ENCODE measurements at places on chromosomes 16 and 17.

- DNase-seq: no peak
Observed at GRCh38 chr16:15732416-15732815, 82.4 kb downstream of the NDE1 start.

DNA sequence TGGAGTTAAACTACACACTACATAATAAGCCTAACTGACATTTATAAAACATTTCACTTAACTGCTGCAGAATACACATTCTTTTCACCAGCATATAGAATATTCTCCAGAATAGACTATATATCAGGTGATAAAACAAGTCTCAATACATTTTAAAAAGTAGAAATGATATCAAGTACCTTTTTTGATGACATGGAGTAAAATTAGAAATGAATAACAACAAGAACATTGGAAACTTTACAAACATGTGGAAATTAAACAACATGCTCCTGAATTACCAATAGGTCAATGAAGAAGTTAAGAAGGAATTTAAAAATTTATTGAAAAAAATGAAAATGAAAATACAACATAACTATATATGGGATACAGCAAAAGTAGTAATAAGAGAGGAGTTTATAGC lies 47.5 kb upstream of the CES5A start:
- DNase-seq: no peak

GRCh38 chr17:27478901-27479538 lies 22.8 kb downstream of the KSR1 start:
- DNase-seq: no peak

GRCh38 chr17:40111221-40112128 lies 10.3 kb upstream of the MSL1 start:
- DNase-seq: peak; percentile 79

DNA sequence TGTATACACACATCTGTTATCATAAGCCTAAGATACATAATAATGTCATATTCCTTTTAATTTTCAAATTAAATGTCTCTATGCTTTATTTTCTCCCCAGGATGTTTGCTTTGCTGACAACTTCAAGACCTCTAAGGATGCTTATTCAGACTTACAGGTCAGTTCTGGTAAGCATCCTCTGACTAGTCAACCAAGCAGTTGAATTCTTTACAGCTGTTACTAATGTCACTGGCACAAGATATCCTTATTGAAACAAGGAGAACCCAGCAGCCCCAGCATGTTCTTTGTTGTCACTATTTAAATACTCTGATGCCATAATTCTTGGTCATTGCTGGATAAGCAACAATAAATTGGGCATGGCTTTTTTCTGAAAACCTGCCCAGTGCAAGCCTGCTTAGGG lies 232.3 kb upstream of the PMFBP1 start:
- no peak for DNase-seq

- no peak for DNase-seq
Observed at GRCh38 chr16:73248316-73248715, 200.4 kb upstream of the ZFHX3 start.

DNA sequence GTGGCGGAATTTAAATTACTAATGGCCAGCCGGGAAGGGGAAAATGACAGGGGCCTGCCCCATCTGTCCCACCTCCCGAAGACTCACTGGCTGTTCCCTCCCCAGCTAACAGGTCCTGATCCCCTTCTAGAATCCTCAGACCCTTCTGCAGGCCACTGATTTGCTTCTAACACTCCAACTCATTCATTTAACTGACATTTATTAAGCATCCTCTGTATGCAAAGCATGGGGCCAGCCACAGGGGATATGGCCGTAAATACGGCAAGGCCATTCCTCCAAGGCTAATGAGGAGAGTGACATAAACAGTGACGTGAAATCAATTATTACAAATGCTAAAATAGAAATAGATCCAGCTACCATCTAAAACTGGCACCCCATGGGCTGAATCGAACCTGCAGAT lies 195.3 kb downstream of the GSG1L start:
- no peak for DNase-seq

DNA sequence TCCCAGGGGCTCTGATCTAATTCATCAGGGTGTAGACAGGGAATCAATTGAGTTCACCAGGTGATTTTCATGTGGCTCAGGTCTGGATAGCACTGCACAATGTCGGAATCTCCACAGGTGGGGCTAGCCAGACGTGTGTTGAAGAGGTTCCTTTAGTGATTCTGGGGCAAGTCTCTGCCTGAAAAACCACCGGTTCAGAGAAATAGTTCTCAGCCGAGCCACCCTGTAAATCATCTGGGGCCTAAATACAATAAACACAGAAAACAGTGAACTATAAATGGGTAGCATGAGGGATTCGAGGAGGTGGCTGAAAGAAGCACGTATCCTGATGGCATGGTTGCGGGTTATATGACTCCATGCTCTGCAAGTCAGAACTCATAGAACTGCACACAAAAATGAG lies 21.3 kb downstream of the ASPA start:
- DNase-seq: no peak

DNA sequence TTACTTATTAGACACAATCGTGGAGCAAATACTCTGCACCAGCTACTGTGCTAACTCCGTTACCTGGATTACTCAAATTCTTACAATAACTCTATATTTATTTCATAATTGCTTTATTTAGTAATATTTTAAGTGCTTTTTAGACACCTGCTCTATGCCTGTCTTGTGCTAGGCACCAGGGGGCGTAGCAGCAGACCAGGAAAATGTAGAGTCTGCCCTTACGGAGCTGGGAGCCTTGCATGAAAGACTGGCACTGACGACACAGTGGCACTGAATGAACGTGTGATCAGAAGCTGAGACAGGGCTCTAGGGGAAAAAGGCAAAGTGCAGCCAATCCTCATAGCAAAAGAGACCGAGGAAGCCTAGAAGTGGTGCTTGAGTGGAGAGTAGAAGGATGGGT lies 486.5 kb downstream of the CDH13 start:
- DNase-seq: no peak

DNA sequence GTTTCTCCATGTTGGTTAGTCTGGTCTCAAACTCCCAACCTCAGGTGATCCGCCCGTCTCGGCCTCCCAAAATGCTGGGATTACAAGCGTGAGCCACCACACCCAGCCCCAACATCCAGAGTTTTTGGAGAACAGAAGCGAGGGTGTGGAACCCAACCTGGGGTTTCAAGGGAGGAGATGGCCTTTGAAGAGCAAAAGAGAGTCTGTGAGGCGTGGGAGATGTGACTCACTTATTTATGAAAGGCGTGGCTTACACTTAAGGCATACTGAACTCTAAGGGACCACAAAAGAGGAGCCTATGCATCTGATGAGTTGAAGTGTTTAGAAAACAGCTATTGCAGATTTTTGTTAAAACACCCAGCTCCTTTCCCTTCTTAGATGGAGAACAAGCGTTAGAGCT lies 18.9 kb downstream of the ARSG start:
- DNase-seq: no peak

DNA sequence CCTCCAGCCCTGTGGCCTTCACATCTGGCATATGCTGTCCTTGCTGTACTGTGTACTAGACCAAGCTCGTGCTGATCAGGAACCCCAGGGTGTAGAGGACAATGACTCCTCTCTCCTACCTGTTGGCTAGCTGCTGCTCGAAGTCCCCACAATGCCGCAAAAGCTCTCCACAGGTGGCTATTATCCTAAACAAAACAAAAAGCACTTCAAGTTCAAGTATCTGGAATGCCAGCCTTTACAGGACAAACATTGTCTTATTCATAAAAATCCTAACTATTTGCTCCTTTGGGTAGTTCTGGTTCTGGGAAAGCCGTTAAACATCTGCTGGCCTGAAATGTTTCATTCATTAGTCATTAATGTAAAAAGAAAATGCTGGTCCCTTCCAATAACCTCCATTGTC lies 42.8 kb downstream of the COG7 start:
- no peak for DNase-seq

GRCh38 chr16:54774768-54775167 lies 155.9 kb upstream of the IRX5 start:
- DNase-seq: no peak

- DNase-seq: peak; percentile 39
Observed at GRCh38 chr17:44878627-44879221, 20.5 kb downstream of the EFTUD2 start.

DNA sequence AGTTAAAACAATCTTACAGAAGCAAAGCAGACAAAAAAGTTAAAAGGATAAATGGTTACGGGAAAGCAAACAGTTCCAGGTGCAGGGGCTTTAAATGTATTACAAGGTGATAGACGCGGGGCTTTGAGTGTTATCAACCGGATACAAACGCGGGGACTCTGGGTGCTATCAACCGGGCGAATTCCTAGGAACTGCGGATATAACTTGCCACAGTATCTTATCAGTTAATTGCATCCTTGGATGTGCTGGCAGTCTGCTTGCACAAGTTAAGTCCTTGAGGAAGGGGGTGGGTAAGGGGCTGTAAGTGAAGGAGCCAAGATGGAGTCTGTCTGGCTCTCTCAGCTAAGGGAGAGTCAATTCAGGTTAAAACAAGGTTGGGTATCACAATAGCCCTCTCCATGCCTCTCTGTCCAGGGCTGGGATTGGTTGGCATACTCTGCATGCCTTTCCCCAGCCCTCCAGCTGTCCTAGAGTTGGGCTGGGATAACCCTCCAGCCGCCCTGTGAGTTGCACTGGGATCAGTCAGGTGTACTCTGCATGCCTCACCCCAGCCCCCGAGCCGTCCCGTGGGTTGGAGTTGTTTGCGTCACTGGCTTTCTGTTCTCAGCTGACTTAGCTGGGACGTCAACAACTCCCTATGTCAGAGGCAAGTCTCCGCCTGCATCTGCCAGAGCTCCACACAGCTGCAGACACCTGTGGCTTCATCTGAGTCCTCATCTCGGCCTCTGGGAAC lies 40.9 kb downstream of the TMEM235 start:
- DNase-seq: no peak

GRCh38 chr17:78257810-78258322 lies 26.4 kb downstream of the TMEM235 start:
- DNase-seq: no peak

- DNase-seq: no peak
Observed at GRCh38 chr17:9646546-9646885, 1.2 kb downstream of the USP43 start.

DNA sequence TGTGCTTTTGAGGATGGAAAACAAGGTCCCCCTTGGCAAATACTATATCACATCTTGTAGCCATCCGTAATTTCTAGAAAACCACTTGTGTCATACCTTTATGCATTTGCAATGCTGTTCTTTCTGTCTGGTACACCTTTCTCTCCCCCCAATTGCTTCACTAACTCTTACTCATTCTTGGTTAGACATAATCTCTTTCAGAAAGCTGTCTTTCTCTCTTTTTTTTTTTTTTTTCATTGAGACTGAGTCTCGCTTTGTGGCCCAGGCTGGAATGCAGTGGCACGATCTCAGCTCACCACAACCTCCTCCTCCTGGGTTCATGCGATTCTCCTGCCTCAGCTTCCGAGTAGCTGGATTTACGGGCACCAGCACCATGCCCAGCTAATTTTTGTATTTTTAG lies 94.9 kb upstream of the C17orf78 start:
- no peak for DNase-seq

Data from hematopoietic multipotent progenitor cell treated with erythropoietin and hydrocortisone succinate and interleukin-3 and kit ligand, for 15 days (in vitro differentiated cells).